ENCODE measurements at places on chromosomes 7 and 10. TPM values are rescaled to one million over a fixed set of nuclear protein-coding genes. Genes with fewer than 3 reads are reported as not detected.

- no peak for DNase-seq
- H3K4me3 ChIP-seq: no peak overlapping the region
- H3K27me3 ChIP-seq: no peaks in the 10 kb centered on the region
- H3K36me3 ChIP-seq: no peaks in the 10 kb centered on the region
- H3K27ac ChIP-seq: no peak overlapping the region
Observed at GRCh38 chr10:35442028-35442427, 105.7 kb downstream of the CCNY start.

- no peaks in the 10 kb centered on the region for H3K36me3 ChIP-seq
- H3K27ac ChIP-seq: no peak overlapping the region
- H3K4me1 ChIP-seq: no peaks in the 10 kb centered on the region
- no peak for DNase-seq
- no peak overlapping the region for H3K4me3 ChIP-seq
- H3K27me3 ChIP-seq: no peaks in the 10 kb centered on the region
Observed at GRCh38 chr10:52621635-52622079, 150.9 kb downstream of the MBL2 start.

DNA sequence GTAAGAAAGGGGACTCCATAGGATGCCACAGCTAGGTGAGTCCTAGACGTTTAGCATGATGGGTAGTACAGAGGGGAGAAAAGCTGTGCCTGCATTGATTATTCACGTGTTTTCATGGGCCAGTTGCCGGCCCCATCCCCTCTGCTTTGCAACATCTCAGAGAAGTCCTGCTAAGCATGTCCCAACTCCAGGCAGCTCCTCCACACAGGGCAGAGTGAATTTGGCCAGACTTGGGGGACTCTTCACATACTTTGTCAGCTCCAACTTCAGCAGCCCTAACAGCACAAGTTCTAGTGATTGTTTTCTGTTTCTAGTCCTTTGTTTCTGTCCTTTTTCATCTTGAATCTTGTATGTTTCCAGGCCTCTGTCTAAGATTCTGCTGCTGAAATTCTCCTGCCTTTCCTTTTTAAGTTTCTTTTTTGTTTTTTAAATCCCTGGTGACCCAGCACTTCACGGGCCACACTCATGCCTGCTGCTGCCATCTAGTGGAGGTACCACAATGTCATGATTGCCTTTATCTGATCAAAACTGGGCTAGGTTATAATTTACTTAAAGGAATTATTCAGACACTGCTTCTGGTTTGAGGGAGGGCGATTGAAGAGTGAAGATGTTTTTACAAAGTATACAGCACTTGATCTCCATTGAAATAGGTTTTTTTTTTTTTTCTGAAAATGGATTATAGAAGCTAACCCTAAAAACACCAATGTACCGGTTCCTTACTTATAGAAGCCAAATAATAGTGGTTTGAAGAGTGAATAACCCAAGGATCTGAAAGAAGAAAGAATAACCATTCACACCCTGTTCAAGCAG, 276.9 kb downstream of the CSTF2T start:
- peak; percentile 58 for DNase-seq
- H3K27me3 ChIP-seq: no peaks in the 10 kb centered on the region

GRCh38 chr10:71089162-71089561, 123.2 kb upstream of the UNC5B start:
- H3K36me3 ChIP-seq: no peaks in the 10 kb centered on the region
- no peaks in the 10 kb centered on the region for H3K27me3 ChIP-seq
- H3K4me1 ChIP-seq: no peaks in the 10 kb centered on the region
- H3K4me3 ChIP-seq: no peak overlapping the region

- H3K4me3 ChIP-seq: no peak overlapping the region
- no peak overlapping the region for H3K27ac ChIP-seq
- no peaks in the 10 kb centered on the region for H3K36me3 ChIP-seq
Observed at GRCh38 chr7:101185258-101185839, 5.3 kb upstream of the NAT16 start.

DNA sequence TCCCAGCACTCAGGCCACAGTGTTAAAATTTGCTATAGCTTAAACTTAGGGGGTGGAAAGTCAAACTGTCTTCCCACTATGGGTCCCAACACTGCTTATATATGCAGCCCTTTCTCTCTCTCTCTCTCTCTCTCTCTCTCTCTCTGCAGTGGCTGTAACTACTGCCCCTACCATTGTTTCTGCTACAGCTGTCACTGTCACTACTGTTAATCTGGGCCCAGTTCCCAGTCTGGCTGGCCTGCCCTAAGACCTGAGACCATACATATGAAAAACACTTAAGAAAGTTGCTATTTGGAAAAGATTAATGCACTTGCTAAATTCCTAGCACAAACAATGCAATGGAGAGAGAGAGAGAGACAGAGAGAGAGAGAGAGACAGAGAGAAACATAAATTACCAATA, 78.6 kb downstream of the THSD7A start:
- H3K4me1 ChIP-seq: no peaks in the 10 kb centered on the region
- no peaks in the 10 kb centered on the region for H3K36me3 ChIP-seq
- H3K27ac ChIP-seq: no peak overlapping the region

Gene CYP26C1
- polyA plus RNA-seq: not detected

Gene ITGB8
- polyA plus RNA-seq: 0.63 TPM
